Natural killer cell treated with Interleukin-12 subunit alpha and Interleukin-12 subunit beta and Interleukin-15 and Interleukin-18, amount 100 ng/mL, for 72 hours (primary cell): ENCODE measurements at places on chromosomes 5 and 9. TPM values are rescaled to one million over a fixed set of nuclear protein-coding genes. Genes with fewer than 3 reads are reported as not detected.

The NTNG2 gene
- 11.5 TPM for total RNA-seq

The F2RL1 gene
- total RNA-seq, result not detected

The MARCHF11 gene
- not detected for total RNA-seq

The SLC6A18 gene
- not detected for total RNA-seq

The PCDH12 gene
- total RNA-seq, result 1.3 TPM

The EIF4E1B gene
- total RNA-seq, result not detected

The GIN1 gene
- total RNA-seq, result 8.4 TPM

The LRRC26 gene
- total RNA-seq, result not detected

The C9orf152 gene
- total RNA-seq, result not detected

The ANXA2R gene
- total RNA-seq, result 4.8 TPM

The SH2D3C gene
- 29.1 TPM for total RNA-seq

The CYSTM1 gene
- 11.7 TPM for total RNA-seq

The FBLL1 gene
- total RNA-seq, result 0.28 TPM

The FBP2 gene
- not detected for total RNA-seq
